ENCODE measurements at places on chromosomes 3 and 15.

DNA sequence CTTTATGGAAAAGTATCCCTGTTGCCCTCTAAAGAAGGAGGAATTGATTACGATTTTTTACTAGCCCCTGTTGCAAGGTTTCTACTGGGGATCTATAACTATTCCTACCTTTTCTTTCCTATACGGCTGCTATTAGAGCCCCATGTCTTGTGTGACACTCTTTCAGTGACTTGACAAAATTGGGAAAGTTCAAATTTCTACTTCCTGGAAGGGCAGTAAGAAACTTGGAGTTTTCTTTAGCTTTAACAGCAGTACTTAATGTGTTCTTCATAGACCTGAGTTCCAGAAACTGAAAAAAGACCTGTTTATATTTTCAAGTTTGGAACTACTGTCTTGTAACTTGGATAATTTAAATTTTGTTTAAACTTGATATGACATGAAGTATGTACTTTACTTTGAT is 54.7 kb downstream of the TRPC1 start:
- no peak for DNase-seq

GRCh38 chr3:197541756-197542539 is 13.8 kb downstream of the BDH1 start:
- DNase-seq: no peak

GRCh38 chr3:61813636-61814035 is 252.3 kb downstream of the PTPRG start:
- no peak for DNase-seq

DNA sequence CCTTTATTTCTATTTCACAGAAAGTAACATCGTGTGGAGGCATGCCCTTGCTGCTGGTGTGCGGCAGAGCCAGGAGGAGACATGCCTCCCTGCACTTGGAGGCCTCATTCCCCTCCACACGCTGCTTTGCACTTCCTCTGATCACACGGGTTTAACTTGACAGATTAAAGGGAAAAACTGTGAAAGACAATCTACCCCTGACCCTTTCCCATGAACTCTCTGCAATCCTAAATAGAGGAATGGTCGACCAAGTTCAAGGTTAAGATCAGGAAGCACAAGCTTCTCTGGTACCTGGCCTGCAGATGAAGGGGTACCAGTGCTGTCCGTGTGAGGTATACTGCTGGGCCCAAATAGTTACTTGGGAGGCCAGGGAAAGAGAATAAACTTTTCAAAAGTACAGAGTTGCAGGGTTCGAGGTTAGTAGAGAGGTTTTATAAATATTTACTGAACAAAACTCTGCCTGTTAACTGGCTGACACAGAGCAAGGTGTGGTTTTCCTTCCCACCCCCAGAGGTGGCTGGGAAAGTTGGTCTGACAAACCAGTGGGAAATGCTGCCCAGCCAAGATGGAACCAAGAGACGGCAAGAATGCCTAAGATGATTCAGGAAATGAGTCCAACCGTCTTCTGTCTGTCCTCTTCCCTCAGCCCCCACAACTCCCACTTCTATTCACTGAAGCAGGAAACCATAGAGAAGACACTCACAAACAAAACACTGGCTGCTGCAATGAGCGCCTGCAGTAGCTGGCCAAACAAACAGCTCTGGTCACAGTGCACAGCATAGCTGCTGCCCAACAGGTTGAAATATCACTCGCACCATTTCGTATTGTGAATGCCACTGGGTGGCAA is 79.6 kb downstream of the IGF2BP2 start:
- no peak for DNase-seq

GRCh38 chr3:123378409-123378915 is 70.4 kb downstream of the ADCY5 start:
- DNase-seq: no peak

GRCh38 chr3:196048922-196049598 is 32.8 kb downstream of the TFRC start:
- no peak for DNase-seq

DNA sequence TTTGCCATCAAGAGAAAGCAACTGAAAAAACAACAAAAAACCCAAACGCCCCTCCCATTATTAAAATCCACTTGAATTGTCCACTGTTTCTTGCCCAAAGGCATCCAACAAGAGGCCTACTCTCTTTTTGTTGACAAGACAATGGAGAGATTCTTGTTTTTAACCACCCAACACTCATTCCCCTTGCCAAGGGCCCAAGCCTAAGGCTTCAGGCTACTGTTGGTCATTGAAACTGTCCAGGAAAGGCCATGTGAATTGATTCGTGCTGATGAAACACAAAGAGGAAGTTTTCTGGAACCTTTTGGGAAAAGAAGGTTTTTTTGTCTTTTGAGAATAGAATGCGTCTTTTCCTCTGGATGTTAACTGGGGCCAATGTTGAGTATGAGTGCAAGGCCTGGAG is 157.4 kb upstream of the PFN2 start:
- no peak for DNase-seq

GRCh38 chr3:124781476-124782376 is 51.5 kb downstream of the UMPS start:
- no peak for DNase-seq

DNA sequence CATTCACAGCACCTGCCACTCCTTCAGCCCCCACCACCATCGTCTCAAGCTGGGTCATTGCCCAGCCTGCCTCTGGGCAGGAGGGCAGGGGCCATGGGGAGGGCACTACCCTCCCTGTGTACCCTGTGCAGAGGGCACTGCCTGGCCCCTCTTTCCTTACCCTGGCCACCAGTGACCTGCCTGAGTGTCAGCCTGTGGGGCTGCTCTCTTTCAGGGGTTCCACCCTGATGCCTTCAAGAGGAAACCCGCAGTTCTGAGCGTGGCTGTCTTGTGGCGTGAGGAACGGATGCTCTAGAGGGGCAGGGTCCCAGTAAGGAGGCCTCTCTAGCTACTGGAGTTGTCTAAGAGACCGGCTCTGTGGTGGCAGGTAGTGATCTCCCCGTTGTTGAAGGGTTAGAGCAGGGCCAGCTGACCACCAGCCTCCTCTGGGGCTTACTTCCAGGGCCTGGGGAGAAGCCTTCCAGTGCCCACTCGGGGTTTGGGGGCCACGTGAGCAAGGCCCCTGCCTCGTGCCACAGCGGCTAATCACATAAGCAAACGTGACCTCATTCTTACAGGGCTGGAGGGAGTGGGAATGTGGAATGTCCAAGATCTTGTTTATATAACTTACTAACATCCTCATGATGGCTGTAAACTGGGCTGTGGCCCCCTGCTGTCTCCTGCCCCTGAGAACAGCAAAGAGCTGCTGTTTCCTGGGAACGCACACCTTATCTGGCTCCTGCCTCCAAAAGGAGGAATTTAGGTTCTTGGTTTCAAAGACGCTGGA is 31.4 kb upstream of the SEC13 start:
- DNase-seq: no peak

All from cortex of kidney (tissue), 1 donor.